CD4-positive, alpha-beta T cell treated with Interleukin-21 for 1 hour (primary cell): ENCODE measurements at places on chromosomes 16 and 17.

- DNase-seq: peak; percentile 86
These were observed 5.3 kb upstream of the CDR2L start for GRCh38 chr17:74981979-74982662.

DNA sequence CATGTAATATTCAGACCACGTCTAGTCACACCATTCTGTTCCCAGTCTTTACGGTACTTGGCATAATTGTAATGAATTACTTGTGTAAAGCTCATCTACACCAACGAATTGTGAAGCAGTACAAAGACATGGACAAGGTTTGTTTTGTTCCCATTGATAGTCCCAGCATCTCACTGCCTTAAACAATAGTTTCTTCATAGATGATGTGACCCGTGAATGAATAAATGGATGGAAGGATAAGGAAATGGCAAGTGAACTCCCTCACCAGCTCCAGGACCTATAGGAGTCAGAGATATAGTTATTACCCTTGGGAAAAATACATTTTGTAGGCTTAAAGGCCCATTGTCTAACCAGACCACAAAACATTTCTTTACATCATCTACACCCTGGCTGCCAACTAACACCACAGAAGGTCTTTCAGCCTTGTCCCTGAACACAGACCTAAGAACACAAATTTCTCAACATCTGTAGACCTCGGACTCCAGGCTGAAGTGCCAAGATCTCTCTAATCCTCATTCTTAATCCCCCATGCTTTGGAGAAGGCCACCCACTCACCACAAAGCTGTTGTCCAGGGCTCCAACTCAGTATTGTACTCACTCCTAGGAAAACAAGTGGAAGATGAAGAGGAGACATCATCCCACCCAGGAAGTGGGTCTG, 38.2 kb downstream of the MAF start:
- no peak for DNase-seq

DNA sequence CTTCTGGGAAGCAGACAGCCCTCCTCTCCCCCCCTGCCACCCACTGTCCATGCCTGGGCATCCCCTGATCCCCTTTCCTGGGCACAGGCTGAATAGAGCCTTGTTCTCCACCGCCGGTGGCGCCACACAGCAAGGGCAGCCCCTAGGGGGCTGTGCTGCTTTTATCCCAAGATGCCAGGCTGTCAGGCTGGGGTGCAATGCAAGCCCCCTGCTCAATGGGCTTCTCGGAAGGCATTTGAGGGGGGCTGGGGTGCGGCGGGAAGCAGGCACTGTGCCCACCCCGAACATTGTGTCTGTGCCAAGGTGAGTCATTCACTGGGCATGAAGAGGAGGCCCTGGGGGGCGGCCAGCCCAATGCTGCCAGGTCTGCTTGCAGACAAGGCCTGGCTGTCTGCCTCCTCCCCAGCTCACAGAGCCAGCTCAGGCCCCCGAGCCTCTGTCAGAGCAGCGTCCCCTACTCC, 1.5 kb upstream of the GFAP start:
- no peak for DNase-seq

GRCh38 chr17:74045608-74046280, 157.7 kb upstream of the RPL38 start:
- no peak for DNase-seq

DNA sequence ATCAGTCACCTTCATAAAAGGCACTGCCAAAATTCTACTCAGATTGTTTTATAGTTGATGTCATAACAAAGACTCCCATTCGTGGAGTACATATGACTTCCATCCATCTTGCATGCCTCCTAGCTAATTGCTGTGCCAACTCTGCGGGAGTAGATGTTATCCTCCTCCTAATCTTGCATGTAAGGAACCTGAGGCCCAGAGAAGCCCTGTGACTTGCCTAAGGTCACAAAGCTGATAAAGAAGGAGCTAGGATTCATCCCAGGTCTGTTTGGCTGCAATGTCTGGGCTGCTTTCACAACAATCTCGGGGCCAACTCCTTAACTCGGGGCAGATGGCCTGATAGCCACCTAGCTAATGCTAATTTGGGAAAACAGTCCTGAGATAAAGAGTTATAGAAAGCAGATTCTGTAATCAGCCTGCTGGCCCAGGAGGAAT, 87.3 kb downstream of the YPEL2 start:
- DNase-seq: no peak

- no peak for DNase-seq
These were observed 42.6 kb upstream of the ZNF469 start for GRCh38 chr16:88339930-88340754.

DNA sequence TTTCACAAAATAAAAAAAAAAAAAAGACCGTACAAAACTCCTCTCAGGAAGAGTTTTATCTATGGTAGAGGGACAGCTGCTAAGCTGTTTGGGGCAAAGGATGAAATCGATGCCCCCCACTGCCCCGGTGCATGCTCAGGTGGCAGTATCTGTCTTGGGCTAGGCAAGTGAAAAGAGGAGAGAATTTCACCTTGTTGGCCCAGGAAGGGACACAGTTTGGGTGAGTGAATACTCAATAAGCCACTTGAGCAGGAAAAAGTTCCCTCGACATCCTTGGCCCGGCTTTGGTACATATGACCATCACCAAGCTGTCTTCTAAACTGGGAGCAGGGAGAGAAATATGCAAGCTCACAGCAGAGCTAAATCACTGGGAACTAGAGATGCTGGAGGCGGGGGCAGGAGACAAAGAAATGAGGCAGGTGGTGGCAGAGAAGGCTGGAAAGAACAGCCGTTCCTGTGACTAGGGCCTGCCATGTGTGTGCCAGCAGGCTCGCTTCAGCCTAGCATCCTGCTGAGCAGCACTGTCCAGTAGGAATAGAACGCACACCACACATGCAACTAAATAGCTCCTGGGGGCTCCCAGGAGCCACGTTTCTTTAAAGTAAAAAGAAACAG, 8.2 kb upstream of the EIF1 start:
- DNase-seq: no peak

GRCh38 chr16:70345840-70346239, 863 bp upstream of the DDX19A start:
- no peak for DNase-seq

DNA sequence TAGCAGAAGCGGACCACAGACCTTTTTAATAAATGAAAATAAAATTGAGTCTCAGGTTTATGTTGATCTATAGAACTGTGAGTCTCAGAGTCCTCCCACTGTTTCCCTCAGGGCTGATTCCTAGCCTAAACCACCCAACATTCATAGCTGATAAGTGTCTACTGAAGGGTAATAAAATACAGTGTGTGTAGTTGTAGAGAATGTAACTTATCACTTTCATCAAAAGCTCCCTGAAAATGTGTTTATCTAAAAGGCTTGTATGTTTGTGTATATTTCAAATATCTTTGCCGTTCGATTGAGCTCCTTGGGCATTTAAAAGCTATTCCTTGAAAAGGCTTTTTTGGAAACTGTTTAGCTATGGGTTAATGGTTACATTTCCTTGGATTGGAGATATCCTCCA, 740.3 kb upstream of the SOX9 start:
- no peak for DNase-seq

GRCh38 chr17:68424861-68425260, 32.4 kb downstream of the WIPI1 start:
- DNase-seq: no peak

- DNase-seq: no peak
These were observed 173.0 kb downstream of the CCDC182 start for GRCh38 chr17:57572062-57572461.

DNA sequence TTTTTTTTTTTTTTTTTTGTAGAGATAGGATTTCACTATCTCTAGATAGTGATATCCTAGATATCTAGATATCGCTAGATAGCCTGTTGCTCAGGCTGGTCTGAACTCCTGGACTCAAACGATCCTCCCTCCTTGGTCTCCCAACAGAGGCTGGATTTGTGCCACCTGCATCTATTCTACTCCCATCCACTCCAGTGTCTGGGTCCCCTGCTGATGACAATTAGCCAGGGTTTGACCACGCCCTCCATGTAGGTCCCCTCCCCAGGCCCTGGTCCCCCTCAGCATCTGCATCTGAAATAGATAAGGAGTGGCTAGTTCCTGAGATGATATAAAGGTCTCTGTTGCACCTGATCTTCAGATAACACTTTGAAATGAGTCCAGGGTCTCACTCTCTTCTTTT, 2.2 kb downstream of the ZNF688 start:
- DNase-seq: no peak

DNA sequence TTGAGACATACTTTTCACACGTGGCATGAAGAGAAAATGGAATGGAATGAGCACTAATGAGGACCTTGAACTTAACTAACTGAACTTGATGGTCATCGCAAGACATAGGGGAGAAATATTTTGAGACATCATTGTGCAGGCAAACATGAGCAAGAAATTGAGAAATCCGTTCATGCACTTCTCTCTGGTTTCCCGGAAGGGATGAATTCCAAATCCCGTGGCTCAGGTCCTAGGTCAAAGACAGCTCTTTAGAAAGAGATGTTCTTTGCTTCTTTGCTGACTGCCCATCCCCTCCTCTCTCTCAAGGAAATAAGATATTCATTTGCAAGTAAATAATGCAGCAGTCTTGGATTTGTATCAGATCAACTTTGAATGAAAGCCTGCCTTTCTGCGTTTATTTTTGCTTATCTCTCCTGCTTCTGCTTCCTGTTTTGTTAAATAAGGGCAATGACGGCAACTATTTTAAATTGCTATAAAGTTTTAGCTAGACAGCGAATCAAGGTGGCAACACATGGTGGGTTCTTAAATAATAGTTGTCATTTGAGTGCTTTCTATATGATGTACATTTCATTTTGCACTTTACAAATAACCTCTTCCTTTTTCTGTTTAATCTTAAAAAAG, 657.8 kb downstream of the MAF start:
- no peak for DNase-seq

DNA sequence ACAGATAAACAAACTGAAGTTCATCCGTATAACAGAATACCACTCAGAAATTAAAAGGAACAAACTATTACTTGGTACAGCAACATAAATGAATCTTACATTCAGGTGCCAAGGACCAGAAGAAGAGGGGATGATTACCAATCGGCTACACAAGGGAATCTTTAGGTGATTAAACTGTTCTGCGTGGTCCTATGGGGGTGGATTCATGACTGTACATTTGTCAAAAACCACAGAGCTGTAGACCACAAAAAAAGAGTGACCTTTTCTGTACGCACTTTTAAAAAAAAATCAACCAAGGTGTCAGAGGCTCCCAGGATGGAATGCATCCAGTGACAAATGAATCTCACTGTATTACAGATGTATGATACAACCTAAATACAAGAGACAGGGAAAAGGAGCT, 110.8 kb downstream of the CDYL2 start:
- no peak for DNase-seq

GRCh38 chr17:82957469-82957795, 117.6 kb upstream of the ZNF750 start:
- no peak for DNase-seq

DNA sequence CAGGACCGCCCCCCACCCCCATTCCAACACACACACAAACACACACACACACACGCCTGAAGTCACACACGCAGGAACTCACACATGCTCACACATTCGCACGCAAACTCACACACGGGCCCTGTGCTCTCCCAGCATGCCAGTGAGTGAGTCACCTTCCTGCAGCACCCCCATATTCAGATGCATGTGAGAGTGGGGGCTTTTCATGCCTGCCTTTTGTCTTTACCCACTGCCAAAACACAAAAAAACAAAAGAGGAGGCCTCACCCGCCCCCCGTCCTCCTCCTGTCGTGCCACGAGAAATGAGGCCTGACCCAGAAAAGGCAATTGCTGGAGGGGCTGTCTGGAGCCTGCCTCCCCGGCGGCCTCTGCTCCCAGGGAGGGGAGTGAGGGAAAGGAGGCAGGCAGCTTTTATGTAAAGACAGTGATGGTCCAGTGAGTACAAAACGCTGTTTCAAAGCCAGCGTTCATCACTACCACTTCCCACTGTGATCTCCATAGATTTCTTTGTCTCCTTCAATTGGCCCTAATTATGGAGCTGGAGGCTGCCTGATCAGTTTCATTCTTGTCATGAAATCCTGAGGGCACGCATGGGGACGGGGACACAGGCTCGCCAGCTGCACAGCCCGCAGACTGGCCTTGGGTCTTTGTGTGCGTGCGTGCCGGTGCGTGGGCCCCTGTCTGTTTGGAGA, 29.5 kb upstream of the GSE1 start:
- no peak for DNase-seq

DNA sequence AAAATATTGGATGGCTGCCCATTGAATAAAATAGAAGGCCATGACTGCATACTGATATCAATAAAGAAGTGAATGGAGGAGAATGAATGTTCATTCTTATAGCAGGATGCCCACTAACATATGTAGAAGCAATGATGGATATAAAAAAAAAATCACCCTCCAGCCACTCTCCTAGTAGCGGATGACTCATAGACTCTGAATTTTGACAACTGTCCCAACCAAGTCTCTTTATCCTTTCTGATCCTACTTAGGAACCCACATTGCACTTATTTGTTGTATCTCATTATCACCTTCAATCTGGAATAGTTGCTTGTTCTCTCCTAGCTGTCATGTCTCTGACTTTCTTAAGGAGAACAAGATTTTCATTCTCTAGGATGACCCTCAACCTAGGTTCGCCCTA, 429.9 kb downstream of the HS3ST3B1 start:
- no peak for DNase-seq

GRCh38 chr17:13542636-13543035, 59.1 kb downstream of the HS3ST3A1 start:
- DNase-seq: no peak

- DNase-seq: no peak
These were observed 38.1 kb downstream of the LGALS9 start for GRCh38 chr17:27669136-27669535.

DNA sequence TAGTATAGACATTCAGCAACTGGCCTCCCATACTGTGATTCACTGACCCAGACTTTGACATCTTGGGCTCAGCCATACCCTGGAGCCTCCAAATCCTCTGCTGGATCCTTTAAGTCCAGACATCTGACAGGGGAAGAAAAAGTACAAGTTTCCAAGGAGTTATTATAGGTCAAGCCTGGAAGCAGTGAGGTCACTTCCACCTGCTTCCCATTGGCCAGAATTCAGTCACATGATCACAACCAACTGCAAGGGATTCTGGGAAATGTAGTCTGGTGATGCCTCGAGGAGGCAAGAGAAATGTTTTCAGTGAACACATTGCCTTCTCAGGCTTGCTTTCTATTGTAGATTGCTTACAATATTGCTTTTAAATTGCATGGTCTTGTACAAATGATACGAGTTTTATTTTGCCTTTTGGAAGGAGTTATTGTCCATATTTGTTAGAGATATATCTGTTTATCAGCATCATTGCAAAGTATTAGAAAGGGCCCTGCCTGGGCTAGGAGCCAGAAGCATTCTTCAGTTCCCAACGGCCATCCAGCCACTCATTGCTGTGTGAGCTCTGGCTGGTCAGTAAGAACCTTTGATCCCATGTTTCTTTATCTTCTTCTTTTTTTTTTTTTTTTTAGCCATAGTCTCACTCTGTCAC, 696.9 kb downstream of the WWOX start:
- peak; percentile 66 for DNase-seq

- DNase-seq: peak; percentile 44
These were observed 5.4 kb downstream of the PGS1 start for GRCh38 chr17:78383725-78384471.

GRCh38 chr16:65313936-65314626, 192.2 kb upstream of the CDH11 start:
- DNase-seq: no peak
